Activated CD8-positive, alpha-beta T cell treated with anti-CD3 and anti-CD28 coated beads for 36 hours (primary cell): ENCODE measurements at places on chromosomes 7 and 10.
A peak's percentile ranks its signal among the peaks of the same experiment; 100 is the strongest.

DNA sequence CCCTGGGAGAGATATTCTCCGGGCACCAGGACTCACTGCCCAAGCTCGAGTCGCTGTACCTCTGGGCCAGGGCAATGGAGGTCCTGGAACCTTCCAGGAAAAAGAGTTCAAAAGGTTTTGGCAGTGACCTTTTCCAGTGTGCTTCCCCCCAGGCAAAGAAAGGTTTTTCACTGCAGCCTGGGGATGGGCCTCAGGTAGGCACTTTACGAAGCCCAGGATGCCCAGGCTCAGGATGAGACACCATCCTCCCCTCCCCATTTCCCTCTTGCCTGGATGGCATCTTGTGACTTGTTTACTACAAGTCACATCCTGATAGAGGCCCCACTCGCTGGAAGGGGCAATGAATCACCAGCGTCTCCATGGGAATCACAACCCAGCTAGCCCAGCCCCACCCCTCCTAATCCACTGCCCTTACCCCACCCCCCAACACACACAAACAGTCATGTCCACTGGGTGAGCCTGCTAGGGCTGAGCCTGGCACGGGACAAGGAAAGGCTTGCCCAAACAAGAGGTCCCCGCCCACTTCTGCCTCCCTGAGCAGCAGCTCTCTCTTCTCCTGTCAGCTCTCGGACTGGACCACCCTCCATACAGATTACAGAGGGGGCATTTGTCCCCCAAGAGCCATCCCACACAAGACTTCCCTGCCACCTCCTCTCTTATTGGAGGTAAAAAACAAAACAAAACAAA lies 93.8 kb upstream of the SMNDC1 start:
- no peak for DNase-seq

- DNase-seq, result no peak
These were observed 503.0 kb upstream of the FOXK1 start for GRCh38 chr7:4178916-4179687.

DNA sequence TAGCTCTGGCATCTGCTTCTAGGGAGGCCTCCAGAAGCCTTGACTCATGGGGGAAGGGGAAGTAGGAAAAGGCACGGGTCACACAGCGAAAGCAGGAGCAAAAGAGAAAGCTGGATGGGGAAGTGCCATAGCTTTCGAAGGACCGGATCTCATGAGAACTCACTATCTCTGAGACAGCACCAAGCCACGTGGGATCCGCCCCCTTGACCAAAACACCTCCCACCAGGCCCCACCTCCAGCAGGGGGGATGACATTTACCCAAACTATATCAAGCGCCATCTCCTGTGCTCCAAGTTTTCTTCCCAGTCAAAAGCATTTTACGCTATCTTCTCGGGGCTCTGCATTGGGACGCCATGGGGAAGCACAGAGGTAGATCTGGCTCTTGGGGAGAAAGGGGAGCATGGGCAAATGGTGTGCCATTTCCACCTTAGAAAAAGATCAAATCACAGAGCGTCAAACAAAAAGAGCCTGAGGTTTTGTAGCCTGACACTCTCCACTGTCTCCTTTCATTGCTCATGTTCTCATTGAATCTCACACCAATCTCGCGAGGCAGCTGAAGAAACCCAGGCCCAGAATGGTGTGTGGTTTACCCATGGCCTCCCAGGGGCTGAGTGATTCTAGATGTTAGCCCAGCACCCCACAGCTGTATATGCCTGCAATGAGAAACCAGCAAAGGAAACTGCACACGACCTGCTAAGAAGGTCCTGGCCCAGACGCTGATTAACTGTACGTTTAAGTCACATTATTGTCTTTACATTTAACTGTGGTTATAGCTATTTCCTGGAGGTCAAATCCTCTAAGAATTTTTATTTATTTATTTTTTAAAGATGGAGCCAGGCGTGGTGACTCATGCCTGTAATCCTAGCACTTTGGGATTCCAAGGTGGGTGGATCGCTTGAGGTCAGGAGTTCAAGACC lies 8.1 kb upstream of the OLAH start:
- DNase-seq, result peak; percentile 5

GRCh38 chr7:106864298-106865081 lies 592 bp upstream of the PIK3CG start:
- DNase-seq, result no peak

- no peak for DNase-seq
These were observed 238.5 kb downstream of the PRKG1 start for GRCh38 chr10:51312817-51313216.

DNA sequence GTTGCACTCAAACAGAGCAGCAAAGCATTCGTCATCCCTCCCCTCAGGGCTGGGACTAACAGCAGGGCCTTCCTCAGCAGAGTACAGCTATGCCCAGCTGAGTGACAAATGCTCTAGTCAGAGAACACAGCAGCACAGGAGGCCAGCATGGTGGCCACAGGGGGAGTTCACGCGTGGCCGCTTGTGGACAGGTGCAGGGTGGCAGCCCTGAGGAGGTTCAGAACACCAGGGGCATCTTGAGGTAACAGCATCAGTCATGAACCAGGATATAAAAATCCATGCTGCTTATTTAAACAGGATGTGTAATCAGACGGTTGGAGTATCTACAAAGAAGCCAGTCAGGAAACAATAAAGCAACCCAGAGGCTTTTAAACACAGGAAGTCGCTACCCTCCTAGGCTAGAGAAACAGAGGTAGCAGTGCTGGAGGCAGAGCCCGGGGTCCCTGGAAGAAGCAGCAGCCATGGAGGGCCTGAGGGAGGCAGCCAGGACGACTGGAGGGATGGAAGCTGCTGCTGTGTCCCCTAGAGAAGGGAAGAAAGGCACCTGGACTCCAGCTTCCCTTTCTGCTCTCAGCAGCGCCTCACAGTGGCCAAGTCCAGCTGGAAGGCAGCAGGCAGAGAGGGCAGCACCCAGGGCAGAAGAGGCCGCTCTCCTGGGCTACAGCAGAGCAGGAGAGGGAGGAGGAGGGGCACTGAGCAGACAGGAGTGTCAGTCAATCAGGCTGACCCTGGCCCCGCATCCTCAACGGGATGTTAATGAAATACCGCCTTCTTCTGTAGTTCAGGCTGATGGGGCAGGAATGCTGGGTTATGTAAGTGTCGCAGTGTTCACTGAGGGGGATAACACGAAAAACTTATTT lies 70.8 kb upstream of the UCN3 start:
- DNase-seq, result peak; percentile 81

DNA sequence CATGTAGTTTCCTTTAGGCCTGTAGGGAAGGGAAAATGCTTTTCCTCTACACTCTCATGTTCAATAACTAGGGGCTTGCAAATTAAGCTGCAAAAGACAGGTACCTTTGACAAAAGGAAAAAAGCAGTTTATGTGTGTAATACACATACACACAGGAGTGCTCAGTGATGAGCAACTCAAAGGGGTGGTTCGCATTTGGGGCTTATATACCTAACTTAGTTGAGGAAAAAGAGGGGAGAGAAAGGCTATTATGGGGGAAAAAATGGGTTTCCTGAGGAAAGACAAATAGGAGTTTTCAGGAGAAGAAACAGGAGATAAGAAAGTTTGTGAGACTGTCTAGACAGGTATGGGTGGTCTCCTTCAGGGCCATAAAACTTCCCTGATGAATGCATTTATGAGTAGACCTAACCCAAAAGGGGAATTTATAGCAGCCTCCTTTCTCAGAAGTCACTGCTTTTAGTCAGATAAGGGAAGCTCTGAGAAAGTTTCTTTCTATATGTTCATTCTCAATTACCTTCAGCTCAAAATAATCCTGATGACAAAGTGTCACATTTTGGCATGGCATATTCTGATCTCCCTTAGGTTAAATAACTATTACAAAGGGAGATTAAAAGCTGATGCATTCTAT lies 55.2 kb upstream of the EZH2 start:
- DNase-seq, result peak; percentile 20

- DNase-seq, result no peak
These were observed 94.5 kb downstream of the PTPRE start for GRCh38 chr10:128001363-128001745.

GRCh38 chr10:77939561-77940001 lies 13.0 kb upstream of the DLG5 start:
- no peak for DNase-seq
